Activated CD4-positive, alpha-beta T cell treated with anti-CD3 and anti-CD28 coated beads for 48 hours (primary cell): ENCODE measurements at places on chromosomes 1 and 21.
A peak's percentile ranks its signal among the peaks of the same experiment; 100 is the strongest.

- DNase-seq, result no peak
Observed at GRCh38 chr1:28830814-28831213, 18.8 kb downstream of the OPRD1 start.

- peak; percentile 63 for DNase-seq
Observed at GRCh38 chr21:42527489-42528158, 14.0 kb downstream of the SLC37A1 start.

DNA sequence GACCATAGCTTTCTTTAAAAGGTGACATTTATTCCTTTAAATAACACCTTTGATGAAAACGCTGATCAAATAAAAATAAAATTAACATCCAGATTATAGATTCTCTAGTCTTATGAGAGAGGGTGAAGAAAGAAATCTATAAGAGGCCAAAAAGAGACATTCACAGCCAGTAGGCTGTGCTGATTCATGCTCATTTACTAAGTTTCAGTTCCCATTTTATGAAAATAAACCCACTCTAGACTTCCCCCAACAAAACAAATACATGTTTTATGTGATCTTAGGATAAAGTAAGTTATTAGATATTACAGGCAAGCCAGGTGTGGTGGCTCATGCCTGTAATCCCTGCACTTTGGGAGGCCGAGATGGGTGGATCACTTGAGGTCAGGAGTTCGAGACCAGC is 21.1 kb downstream of the ESRRG start:
- no peak for DNase-seq

- DNase-seq, result no peak
Observed at GRCh38 chr21:42731264-42732032, 78.0 kb downstream of the PDE9A start.

DNA sequence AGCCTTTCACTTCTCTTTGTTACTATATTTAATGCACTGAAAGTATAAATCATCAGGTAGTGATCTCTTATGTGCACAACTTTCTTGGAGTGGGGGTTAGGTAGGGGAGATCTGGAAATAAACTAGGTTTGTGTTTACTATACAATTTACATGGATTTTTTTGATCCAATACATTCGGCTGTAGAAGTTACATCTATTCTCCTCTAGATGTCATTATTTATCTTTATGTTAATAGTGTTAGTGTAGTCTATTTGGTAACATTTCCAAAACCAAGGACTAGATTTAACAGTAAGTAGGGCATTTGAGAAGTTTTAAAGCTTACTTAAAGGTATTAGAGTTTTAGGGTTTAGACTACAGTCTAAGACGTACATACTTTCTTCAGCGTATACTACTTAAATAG is 5.4 kb downstream of the VPS45 start:
- no peak for DNase-seq

DNA sequence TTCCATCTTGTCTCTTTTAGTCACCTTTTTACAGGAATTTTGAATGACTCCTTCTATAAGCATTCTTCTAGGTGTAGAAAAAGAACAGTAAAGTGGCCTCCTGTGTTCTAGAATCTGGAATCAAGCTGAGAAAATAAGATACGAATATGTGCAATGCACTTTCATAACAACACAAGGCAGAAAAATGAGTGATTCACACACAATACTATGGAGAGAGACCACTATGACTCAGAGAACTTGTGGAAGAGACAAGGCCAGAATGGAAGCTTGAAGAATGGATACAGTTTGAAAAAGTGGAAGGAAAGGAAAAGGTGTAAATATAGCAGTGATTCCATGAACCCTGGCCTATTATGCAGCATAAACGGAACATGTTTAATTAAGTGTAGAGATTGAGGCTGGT is 57.1 kb upstream of the SAMSN1 start:
- DNase-seq, result no peak

- no peak for DNase-seq
Observed at GRCh38 chr1:84675106-84675505, 15.2 kb downstream of the SSX2IP start.

- DNase-seq, result no peak
Observed at GRCh38 chr1:55402671-55403464, 187.7 kb upstream of the USP24 start.

DNA sequence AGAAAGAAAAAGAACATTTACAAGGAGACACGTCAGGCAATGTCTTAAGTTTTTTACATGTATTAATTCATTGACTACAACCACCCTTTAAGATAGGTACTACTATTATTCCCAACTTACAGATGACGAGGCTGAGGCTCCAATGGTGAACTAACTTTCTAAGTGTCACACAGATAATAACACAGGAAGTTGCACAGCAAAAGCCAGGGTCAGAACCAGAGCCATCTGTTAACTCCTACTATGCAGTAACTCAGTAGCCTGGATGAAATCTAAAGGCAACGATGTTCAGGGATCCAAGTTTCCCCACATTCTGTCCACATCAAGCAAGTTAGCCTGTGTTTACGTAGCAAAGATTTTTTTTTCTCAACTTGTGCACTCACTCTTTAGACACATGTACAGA is 371.7 kb downstream of the PTPRC start:
- DNase-seq, result no peak

GRCh38 chr1:41365772-41366454 is 4.7 kb downstream of the FOXO6 start:
- DNase-seq, result no peak

- no peak for DNase-seq
Observed at GRCh38 chr1:172360511-172360910, 60.0 kb upstream of the C1orf105 start.

DNA sequence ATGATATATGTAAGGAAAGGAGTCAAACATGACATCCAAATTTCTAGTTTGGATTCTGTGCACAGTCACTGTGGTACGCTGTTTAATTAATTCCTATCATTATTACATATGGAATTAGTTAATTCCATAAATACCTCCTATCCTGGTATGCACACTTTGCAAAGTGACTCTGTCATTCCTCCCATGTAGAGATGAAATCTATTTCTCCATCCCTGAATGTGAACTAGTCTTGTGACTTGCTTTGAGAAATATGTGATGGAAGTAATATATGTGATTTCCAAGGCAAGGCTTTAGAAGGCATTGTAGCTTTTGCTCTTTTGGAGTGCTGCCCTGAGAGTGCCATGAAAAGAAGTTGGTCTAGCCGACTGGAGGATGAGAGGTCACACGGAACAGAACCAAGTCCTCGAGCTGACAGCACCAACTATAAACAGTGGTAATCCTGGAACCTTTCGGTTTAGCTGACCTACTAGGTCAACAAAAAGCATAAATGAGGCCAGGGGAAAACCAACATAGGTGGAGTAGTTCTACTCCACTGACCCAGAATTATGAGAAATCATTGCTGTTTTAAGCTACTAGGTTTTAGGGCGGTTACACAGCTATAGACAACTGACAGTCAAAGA is 1.5 kb downstream of the SELENOF start:
- no peak for DNase-seq

DNA sequence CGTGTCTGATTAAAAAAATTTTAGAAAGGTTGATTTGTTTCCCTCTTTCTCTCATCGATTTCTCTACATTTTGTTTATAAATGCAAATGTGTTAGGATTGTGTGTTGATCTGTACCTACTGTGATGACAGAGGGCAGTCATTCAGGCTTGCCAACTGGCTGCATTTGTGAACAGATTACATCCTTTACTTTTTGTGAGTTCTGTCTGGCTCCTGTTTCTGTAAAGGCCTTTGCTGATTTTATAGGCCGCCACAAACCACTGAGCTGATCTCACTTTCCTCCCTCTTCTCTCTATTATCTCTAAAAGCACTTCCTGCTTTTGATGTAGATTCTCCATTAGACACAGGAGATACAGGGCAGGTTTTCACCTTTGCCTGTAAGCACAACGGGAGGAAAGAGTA is 106.8 kb downstream of the ESRRG start:
- DNase-seq, result no peak

GRCh38 chr1:72100771-72101170 is 181.6 kb downstream of the NEGR1 start:
- no peak for DNase-seq

DNA sequence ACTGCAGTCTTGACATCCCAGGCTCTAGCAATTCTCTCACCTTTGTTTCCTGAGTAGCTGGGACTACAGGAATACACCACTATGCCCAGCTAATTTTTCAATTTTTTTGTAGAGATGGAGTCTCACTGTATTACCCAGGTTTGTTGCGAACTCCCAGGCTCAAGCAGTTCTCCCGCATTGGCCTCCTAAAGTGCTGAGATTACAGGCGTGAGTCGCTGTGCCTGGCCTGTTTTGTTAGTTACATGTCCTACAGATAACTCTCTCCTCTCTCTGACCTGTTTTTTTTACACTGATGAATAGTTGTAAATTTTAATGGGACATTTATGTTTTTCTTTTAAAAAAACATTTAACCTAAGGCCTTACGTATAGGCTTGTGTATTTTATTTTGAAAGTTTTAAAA is 19.8 kb downstream of the PTBP2 start:
- no peak for DNase-seq

DNA sequence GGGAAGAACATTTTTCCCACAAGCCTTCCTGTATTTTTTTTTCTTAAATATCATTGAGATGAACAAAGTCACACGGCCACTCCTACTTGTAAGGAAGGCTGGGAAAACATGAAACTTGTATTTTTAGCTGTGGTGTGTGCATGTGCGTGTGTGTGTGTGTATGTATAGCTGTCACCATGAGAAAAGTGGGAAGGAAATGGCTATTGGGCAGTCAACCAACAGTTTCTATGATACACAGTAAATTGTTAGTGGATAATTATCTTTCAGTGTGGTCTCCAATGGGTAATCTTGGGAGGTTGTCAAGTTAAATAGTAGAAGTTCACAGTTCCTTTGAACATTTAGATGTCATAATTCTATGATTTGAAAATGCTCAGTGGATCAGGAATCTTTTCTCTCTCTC is 132.7 kb upstream of the USP24 start:
- no peak for DNase-seq

- no peak for DNase-seq
Observed at GRCh38 chr1:85137660-85138059, 63.2 kb downstream of the SYDE2 start.
